ENCODE measurements at places on chromosomes 5 and 9.

GRCh38 chr9:121233906-121234831 lies 32.5 kb upstream of the RAB14 start:
- DNase-seq, result no peak

- DNase-seq, result no peak
Measured at GRCh38 chr5:79488058-79488457, 25.9 kb downstream of the HOMER1 start.

DNA sequence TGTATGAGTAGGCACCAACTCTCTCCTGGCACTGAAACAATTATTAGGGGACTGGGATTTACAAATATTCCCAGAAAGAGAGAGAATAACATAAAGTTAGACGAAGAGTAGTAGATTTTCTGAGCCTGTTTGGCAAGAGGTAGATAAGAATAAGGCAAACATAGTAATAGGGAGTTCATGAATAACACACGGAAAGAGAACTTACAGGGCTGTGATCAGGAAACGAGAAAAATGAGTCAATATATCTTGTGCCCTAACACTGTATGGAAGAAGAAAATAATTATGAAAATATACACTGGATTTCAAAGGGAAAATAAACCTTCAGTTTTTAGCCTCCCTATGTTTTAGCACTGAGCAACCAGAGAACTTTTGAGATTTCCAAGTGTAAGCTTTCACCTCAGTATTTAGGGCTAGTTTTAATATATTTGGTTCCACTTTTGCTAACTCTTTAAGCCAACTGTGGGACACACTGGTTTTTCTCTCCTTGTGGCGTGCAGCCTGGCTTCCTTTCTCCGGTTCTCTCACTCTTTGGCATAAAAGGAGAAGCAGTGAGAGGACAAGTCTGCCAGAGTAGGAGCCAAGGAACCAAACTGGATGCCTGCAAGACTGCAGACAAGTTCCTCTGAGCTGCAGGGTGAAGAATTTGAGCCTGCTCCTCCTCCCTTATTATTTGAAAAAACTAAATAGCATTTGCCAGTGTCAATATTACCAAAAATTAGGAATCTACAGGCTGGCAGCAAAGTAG lies 6.6 kb upstream of the KCNN2 start:
- DNase-seq, result no peak

GRCh38 chr9:29241320-29241719 lies 1668.0 kb upstream of the C9orf72 start:
- no peak for DNase-seq

DNA sequence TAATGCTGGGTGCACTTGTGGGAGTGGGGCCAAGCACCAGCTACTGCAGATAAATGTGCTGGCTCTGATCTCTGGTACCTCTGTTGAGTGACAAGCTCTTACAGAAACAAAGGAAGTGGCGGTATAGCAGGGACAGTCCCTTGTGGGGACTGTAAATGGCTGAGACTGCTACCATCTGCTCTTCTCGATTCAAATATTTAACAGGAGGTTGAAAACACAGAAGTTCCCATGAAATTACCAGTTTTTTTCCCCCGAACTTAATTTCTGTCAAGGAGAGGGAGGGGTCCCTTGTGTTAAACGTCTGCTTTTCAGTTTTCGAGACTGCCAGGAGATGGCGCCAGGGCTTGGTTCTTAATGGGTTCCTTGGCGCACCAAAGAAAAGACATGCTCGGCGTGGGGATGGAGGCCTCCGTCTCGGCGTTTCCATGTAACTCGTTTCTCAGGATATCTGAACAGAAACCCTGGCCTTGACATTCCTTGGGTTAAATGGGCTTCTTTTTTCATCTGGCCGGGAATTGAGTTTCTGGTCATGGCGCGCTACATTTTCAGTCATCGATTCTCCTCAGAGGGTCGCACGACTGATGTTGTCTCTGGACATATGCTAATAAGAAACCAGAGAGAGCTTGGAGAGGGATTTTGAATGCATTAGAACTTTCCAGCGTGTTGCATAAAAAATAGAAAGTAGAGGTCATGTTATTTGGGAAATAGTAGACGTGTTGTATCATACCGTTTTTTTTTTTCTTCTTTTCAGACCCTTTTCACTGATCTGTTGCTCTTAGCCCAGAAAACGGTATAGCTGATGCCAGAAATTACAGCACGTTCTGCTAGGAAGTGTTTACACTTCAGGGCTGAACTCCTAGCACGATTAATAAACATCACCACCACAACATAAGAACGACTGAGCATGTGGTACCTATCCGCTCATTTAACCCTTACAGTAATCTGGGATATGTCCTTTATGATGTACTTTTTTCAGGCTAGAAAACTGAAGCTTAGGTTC lies 64.0 kb downstream of the CARTPT start:
- peak; percentile 88 for DNase-seq

- no peak for DNase-seq
Measured at GRCh38 chr5:127290946-127291693, 524 bp downstream of the MEGF10 start.

GRCh38 chr9:93505541-93506132 lies 52.3 kb upstream of the FAM120AOS start:
- no peak for DNase-seq

- no peak for DNase-seq
Measured at GRCh38 chr5:173245319-173246134, 10.5 kb upstream of the NKX2-5 start.

GRCh38 chr9:78044189-78044588 lies 12.6 kb upstream of the GNAQ start:
- DNase-seq, result no peak

- no peak for DNase-seq
Measured at GRCh38 chr5:180049185-180049548, 22.4 kb downstream of the RNF130 start.

DNA sequence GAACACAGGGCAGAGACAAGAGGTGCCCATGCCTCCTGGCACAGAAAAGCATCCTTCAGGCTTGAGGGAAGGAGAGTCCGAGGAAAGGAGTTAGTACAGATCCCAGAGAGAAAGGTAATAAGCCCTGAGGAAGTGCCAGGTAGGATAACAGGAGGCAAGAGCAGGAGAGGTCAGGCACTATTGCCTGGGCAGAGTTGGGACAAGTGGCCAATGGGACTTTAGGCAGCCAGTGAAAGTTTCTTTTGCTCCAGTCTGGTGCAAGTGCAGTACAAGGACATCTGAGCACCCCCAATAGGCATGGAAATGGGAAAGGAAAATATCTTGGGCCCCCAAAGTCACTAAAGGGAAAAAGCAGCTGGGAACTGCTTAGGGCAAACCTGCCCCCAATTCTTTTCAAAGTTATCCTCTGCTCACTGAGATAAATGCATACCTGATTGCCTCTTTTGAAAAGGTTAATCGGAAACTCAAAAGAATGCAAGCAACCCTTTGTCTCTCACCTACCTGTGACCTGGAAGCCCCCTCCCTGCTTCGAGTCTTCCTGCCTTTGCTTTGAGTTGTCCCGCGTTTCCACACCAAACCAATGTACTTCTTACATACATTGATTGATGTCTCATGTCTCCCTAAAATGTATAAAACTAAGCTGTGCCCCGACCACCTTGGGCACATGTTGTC lies 46.5 kb downstream of the ELOVL7 start:
- DNase-seq, result no peak

GRCh38 chr5:10102706-10103497 lies 146.8 kb downstream of the ATPSCKMT start:
- DNase-seq, result no peak

- DNase-seq, result no peak
Measured at GRCh38 chr9:124330011-124330697, 72.4 kb downstream of the NEK6 start.

GRCh38 chr5:111859031-111859430 lies 102.0 kb upstream of the NREP start:
- no peak for DNase-seq

GRCh38 chr9:76459694-76460635 lies 983 bp downstream of the GCNT1 start:
- peak; percentile 3 for DNase-seq

- DNase-seq, result no peak
Measured at GRCh38 chr5:147348046-147348445, 113.2 kb downstream of the STK32A start.

DNA sequence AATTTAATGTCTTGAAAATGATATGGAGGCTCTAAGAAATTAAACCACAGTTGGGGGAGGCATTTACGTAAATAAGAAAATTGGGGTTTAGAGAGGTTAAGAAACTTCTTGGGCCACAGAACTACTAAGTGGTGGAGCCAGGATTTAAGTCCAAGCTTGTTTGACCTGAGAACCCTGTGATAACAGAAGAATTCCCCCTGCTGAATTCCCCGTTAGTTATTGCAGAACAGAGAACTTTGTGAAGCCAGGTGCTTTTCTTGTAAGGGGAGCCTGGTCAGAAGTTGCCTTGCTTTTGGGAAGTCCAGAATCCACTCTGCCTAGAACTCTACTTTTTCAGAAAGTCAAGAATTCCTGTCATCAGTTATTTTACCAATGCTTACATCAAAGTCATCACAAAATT lies 309.3 kb upstream of the SEMA6A start:
- DNase-seq, result no peak

DNA sequence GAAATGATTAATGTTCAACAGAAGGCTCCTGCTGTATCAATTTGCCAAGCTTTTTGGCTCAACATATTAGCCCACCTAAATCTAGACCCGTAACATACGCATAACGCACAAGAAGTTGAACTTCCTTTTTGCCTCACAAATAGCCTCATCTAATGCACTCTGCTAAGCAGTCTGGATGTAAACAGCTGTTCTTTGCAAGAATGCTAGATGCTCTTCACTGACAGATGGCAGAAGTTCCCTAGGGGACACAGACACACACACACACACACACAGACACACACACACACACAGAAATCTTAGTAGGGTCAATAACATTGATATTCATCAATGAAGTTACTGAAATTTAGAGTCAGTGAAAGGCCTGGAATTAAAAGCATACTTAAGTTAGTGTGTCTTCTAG lies 13.2 kb upstream of the PCA3 start:
- no peak for DNase-seq

- no peak for DNase-seq
Measured at GRCh38 chr9:126799034-126799433, 5.8 kb upstream of the ZBTB43 start.

DNA sequence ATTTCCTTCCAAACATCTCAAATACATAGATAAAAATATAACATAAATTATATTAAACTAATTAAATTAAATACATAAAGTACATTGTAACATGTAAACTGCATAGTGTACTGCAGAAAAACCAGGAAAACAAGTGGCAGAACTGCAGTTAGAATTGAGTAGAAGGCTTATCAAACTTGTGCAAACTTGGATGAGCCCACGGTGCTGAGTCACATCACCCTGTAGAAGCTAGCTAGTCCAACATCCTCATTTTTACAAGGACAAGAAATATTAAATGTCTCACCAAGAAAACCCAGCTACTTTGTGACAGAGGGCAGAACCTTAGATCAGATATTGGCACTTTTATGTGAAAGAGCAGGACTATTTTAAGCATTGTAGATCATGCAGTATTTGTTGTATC lies 807.9 kb upstream of the NUDT12 start:
- no peak for DNase-seq

GRCh38 chr5:14081791-14082190 lies 61.4 kb upstream of the TRIO start:
- no peak for DNase-seq

DNA sequence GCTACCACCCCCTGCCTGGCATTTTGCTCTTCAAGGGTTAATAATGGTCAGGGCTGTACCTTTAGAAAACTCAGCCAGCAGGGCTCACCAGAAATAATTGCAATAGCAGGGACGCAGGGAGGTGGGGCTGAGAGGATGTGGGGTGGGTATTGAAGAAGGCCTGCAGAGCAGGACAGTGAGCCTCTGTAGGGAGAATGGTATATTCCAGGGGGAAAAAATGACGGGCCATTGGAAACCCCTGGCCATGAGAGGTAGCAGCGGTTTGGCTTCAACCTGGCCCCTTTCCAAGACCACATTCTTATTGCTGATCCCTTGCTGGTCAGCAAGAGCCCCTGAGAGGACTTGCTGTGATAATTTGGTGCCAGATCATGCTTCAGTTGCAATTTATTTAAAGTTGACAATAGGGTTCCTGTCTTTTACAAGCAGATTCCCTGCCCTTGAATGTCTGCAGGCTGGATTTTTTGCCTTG lies 36.7 kb upstream of the CTNNA1 start:
- DNase-seq, result no peak

GRCh38 chr5:37954561-37954960 lies 114.7 kb upstream of the GDNF start:
- DNase-seq, result no peak

- no peak for DNase-seq
Measured at GRCh38 chr5:159734366-159734765, 181.9 kb upstream of the ADRA1B start.

GRCh38 chr5:65382582-65382981 lies 99.1 kb downstream of the ADAMTS6 start:
- no peak for DNase-seq

GRCh38 chr5:995318-995717 lies 13.3 kb upstream of the NKD2 start:
- no peak for DNase-seq

DNA sequence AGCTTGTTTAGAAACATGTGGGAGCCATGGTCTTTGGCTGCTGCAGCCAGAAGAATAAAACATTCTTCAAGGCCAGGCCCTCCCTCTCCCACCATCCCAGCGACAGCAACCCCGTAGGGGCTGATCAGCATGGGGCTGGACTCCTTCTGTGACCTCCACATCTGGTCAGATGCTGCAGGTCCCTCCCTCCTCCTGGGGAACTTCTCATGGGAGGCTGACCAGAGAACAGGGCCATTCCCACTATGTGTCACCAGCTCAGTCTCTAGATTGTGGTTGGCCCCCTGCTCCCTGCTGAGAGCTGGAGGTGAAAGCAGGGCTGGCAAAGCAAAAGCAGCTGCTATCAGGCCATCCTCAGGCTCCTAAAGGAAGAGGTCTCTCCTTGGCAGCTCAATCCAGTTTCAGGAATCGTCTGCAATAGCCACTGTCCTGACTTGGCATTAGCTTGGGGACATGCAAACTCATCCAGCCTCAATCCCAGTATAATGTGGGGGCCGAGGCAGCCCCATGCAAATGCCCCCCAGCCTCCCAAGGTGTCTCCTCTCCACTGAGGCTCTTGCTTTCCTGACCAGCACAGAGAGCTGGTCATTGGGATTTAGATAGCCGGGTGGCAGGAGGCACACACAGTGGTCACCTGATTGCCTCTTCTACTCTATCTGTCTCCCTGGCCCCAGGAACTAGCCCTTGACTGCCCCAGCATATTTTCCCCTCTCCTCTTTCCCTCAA lies 81.5 kb downstream of the NRG2 start:
- no peak for DNase-seq

- DNase-seq, result no peak
Measured at GRCh38 chr9:131685753-131686706, 53.8 kb downstream of the RAPGEF1 start.

GRCh38 chr5:143536364-143536763 lies 132.9 kb upstream of the NR3C1 start:
- no peak for DNase-seq

GRCh38 chr5:151493665-151494064 lies 46.3 kb downstream of the SLC36A1 start:
- no peak for DNase-seq

DNA sequence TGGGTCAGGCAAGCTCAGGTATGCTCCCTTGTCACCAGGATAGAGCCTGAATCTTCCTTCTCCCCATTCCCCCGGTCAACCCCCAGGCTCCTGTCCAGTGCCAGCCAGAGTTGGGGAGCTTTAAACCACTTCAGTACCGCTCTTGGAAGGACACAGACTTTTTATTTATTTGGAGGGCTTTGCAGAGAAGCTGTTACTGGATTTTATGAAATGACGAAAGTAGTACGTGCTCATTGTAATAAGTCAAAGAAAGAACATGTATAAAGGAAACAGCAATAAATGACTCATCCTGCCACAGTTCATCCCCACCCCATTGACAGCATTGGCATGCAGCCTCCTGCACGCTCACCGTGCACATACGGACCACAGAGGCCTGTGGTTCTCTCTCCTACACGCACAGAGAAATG lies 230.3 kb downstream of the AUH start:
- DNase-seq, result no peak
